ENCODE measurements at places on chromosomes 3 and 15.

GRCh38 chr3:104556372-104557078 is 810.2 kb upstream of the ALCAM start:
- no peak for DNase-seq

GRCh38 chr3:132974097-132974496 is 64.1 kb upstream of the TMEM108 start:
- no peak for DNase-seq

- DNase-seq: no peak
Measured at GRCh38 chr3:183692436-183692835, 5.2 kb upstream of the YEATS2 start.

- no peak for DNase-seq
Measured at GRCh38 chr15:92570391-92570790, 85.2 kb downstream of the FAM174B start.

DNA sequence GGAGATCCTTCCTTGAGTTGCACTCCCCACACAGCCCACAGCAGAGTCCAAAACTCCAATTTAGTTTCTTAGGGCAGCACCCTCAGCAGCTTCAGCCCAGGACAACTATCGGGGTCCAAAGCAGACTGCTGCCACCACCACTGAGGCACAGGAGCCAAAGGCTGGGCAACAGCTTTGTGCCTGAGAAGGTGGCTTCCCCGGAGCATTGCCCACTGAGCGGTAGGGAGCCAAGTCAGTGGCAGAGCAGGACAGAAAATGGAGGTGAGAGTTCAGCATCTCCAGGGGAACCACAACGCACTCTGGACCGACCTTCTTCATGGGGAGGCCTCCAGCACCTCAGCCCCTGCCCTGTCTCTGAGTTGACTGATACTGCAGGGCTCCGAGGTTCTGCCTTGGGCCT is 43.4 kb downstream of the CDAN1 start:
- no peak for DNase-seq

- no peak for DNase-seq
Measured at GRCh38 chr15:75049392-75049791, 26.0 kb downstream of the PPCDC start.

- no peak for DNase-seq
Measured at GRCh38 chr3:72811571-72811970, 36.7 kb downstream of the SHQ1 start.
